ENCODE measurements at places on chromosomes 2 and 18.
A peak's percentile ranks its signal among the peaks of the same experiment; 100 is the strongest.

- no peak for DNase-seq
These were observed 1615.3 kb upstream of the ZEB2 start for GRCh38 chr2:146135245-146135644.

DNA sequence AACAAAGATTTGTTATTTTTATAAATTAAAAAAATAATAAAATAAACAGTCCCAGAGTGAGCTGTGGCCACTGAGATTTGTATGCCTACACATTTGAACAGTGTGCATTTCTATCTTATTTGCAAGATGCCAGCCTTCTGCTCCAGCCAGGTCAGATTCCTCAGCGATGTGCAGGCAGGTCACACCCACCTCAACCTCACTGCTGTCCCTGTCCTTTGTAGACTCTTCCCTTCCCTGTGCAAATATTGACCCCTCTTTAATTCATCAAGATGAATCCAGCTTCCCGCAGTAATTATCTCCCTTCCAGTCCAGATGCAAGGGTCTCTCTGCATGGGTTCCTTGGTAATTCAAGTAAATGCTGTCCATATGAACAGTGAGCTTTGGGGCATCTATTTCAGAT, 256.2 kb downstream of the PIEZO2 start:
- DNase-seq = no peak

DNA sequence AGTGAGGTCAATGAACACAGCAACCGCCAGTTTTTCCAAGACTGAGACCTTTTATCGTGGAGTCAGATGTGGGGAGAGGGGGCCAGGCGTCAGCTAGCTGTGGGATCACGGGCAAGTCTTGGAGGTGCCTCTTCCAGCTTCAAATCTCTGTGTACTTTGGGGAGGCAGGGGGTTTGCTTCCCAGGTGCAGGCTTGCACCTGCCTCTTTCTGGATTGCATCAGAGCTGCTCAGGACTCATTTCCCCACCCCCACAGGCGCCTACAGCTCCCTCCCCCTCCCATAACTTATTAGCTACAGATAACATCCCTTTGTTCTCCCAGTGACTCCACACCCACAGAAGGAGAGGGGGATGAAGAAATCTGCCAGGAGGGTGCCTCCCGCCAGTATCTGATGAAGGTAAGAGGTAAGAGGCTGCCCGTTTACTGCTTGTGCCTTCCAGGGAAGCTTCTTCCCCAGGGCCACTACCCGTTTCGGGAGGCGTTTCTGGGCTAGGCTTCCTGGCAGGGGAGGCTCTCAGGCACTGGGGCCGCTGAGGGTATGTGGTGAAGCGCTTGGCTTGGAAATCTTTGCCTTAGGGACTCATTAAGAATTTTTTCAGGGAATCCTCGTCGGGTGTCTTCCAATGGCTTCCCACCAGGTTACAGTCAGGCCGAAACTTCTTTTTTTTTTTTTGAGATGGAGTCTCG, 18.8 kb upstream of the MRPL33 start:
- DNase-seq = no peak

GRCh38 chr2:21443494-21444105, 319.8 kb downstream of the TDRD15 start:
- DNase-seq = no peak

DNA sequence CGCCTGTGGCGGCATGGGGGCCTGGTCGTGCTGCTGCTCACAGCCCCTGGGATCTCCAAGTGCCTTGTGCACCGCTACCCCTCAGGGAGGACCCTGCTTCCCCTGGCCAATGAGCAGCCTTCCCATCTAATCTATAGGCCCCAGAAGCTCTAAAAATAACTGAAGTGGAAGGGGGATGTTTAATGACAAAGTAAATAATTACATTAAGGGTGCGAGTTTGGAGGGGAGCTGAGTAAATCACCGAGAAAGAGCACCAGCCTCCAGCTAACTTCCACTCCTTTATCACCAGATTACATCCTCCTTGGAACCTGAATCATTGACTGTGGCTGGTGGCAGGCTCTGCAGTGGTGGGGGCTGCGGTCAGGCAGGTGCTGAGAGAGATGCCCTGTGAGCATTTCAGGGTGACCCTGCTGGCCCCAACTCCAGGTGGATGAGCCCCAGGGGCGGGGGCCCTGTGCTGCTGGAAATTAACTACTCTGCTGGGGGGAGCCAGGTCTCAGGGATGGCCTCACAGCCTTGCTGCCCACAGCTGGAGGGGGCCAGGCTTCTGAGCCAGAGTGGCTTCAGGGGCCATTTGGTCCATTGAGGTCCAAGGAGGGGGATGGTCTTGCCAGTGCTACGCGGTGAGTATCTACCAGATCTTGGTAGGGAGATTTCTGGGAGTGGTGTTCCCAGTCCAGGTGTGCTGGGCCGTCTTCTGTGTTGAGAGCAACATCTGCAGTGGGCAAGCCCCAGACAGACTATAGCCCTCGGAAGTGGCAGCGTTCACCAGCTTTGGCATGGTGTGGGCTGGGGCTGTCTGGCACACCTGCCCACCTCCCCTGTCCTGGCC, 74.2 kb downstream of the GLI2 start:
- DNase-seq = no peak

DNA sequence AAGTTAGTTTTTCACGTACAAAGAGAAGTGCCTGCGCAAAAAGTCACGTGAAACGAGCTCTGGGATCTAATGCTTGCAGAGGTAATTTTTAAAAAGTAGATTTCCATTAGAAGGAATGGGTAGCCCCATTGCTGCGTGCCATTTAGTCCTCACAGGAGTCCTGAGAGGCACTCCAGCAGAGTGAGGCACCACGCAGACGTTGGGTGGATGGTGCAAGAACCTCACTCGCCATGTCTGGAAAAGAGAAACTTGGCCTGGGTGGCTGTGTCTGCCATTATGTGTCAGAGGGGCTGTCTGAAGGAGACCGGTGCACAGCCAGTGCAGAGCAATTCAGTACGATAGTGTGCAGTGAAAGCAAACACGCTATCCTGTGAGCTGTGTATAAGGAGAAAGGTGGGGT, 1.8 kb upstream of the HDAC4 start:
- DNase-seq = no peak

DNA sequence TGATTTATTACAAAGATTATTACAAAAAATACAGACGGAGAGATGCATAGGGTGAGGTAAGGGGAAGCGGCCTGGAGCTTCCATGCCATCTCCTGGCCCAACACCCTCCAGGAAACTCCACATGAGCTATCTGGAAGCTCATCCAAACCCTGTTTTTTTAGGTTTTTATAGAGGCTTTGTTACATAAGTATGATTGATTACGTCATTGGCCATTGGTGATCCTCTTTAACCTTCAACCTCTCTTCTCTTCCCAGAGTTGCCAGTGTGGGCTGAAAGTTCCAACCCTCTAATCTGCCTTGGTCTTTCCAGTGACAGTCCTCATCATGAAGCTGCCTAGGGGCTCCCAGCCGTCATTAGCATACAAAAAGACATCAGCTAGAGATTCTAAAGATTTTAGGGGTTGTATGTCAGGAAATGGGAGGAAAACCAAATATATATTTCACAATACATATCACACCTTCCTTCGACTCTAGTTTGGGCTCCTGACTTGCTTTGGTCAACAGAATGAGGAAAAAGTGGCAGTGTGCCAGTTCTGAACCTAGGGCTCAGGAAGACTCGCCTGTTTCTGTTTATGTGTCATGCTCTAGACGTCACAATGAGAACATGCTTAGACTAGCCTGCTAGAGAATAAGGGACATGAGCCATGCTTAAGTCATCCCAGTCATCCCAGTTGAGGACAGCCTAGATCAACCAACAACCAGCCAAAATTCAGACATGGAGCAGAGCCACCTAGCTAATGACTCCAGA, 54.1 kb downstream of the ETAA1 start:
- DNase-seq = no peak

DNA sequence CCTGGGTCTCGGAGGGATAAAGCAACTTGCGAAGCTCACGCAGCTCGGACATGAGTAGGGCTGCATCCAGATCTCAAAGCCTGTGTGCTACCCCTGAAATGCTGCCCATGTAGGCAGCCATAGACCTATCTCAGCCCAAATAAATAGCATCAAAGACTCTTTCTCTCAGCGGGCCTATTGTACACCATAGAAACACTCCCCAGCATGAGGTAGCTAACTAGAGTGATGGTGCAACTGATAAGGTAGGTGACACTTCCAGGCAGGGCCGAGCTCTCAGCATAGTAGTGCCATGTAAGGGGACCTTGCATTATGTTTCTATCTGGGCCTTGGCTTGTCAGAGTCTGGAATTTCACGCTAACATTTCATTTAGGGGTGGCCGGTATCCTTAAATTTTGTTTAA, 52.4 kb downstream of the RABL2A start:
- no peak for DNase-seq

- DNase-seq = no peak
These were observed 58.2 kb upstream of the PKDCC start for GRCh38 chr2:41989501-41990180.

GRCh38 chr2:127957240-127957639, 70.6 kb downstream of the SAP130 start:
- no peak for DNase-seq

- peak; percentile 69 for DNase-seq
These were observed at the start of gene ALK for GRCh38 chr2:29921560-29921915. Gene ALK (minus strand): TSS chr2:29921586. CDS start chr2:29920659, 927 bp downstream.

DNA sequence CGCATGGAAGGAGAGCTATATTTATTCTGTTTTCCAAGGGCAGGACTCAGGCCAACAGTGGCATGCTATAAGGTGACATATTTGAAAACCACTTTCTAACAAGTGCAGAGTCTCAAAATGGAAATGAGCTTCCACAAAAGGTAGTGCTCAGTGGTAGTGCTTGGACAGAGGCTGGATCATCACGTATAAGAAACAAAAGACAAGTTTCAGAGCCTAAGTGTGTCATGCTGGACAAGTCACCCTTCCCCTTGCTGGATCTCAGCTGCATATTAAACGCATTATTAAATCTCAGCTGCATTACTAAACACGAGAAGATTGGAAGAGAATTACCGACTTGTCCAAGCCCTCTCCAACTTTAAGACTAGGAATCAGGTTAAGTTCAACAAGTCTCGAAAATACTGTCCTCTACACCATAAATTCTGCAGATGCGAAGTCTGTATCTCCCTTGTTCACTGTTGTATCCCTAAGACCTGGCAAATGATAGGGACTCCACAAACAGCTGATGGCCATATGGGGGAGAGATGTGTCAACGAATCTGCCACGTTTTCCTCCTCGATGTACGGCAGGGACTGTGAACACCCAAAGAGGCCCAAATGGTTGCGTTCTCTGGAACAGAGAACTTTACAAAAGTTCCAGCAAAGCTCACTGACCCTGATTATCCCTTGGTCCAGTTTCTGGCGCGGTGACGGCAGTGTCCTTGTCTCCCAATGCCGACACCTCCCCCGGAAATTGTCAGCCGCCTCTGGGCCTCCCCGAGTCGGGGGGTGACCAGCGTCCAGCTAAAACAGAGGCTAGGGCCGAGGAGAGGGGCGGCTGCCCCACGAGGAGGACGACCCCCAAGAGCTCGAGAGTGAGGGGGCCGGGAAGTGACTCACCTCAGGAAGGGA, 611 bp downstream of the NOL10 start:
- DNase-seq = no peak

- DNase-seq = no peak
These were observed 515.8 kb downstream of the IRS1 start for GRCh38 chr2:226283796-226284195.

GRCh38 chr2:23453432-23453831, 68.5 kb downstream of the KLHL29 start:
- no peak for DNase-seq

- DNase-seq = no peak
These were observed 104.9 kb downstream of the CERS6 start for GRCh38 chr2:168560817-168561499.

GRCh38 chr2:1414121-1414520, 858 bp downstream of the TPO start:
- DNase-seq = no peak

GRCh38 chr2:3277050-3277747, 100.4 kb downstream of the EIPR1 start:
- no peak for DNase-seq

DNA sequence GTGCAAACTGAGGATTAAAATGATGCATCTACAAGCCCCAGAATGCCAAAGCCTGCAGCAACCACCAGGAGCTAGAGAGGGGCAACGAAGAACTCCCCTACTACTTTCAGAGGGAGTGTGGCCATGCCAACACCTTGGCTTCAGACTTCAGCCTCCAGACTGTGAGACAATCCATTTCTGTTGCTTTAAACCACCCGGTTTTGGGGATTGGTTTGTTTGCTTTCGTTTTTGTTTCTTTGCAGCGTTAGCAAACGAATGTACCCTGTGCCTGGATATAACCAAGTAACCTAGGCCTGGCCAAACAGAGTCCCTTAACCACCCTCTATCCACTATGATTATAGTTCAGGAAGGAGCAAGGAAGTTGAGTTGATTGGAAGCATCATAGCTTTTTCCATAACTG, 171.2 kb upstream of the NCK2 start:
- DNase-seq = no peak

Measured in stimulated activated CD4-positive, alpha-beta T cell treated with anti-CD3 and anti-CD28 coated beads, Interleukin-4, amount 100 ng/mL, for 48 hours (primary cell).